Stimulated activated CD8-positive, alpha-beta memory T cell treated with anti-CD3 and anti-CD28 coated beads, Interleukin-7, amount 100 ng/mL, for 4 hours (primary cell): ENCODE measurements at places on chromosomes 4 and X.
A peak's percentile ranks its signal among the peaks of the same experiment; 100 is the strongest.

- no peak for DNase-seq
Measured at GRCh38 chr4:121272526-121272925, 108.3 kb downstream of the QRFPR start.

- no peak for DNase-seq
Measured at GRCh38 chr4:118557298-118557851, 127.8 kb upstream of the METTL14 start.

GRCh38 chr4:7861440-7861881 is 78.2 kb downstream of the AFAP1 start:
- no peak for DNase-seq

DNA sequence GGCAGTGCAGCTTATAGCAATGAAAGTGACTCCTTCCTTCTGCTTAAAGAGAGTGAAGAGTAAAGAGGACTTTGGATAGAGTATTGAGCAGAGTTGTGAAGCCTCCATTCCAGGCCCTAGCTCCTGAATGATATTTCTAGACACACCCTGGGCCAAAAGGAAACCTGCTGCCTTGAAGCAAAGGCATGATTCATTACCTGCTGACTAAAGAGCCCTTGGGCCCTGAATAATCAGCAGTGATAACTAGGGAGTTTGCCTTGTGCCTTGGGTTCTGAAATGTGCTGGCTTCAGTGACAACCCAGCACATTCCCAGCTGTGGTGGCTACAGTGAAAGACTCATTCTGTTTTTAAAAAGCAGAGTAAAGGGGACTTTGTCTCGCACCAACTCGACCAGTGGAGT is 49.2 kb downstream of the STPG2 start:
- no peak for DNase-seq

GRCh38 chr4:183747931-183748670 is 89.0 kb downstream of the TRAPPC11 start:
- DNase-seq, result no peak

- peak; percentile 21 for DNase-seq
Measured at GRCh38 chrX:155056877-155057792, 13.8 kb downstream of the CMC4 start.

- no peak for DNase-seq
Measured at GRCh38 chrX:21798677-21799219, 40.7 kb upstream of the MBTPS2 start.
